ENCODE measurements at places on chromosomes 1 and 21.

DNA sequence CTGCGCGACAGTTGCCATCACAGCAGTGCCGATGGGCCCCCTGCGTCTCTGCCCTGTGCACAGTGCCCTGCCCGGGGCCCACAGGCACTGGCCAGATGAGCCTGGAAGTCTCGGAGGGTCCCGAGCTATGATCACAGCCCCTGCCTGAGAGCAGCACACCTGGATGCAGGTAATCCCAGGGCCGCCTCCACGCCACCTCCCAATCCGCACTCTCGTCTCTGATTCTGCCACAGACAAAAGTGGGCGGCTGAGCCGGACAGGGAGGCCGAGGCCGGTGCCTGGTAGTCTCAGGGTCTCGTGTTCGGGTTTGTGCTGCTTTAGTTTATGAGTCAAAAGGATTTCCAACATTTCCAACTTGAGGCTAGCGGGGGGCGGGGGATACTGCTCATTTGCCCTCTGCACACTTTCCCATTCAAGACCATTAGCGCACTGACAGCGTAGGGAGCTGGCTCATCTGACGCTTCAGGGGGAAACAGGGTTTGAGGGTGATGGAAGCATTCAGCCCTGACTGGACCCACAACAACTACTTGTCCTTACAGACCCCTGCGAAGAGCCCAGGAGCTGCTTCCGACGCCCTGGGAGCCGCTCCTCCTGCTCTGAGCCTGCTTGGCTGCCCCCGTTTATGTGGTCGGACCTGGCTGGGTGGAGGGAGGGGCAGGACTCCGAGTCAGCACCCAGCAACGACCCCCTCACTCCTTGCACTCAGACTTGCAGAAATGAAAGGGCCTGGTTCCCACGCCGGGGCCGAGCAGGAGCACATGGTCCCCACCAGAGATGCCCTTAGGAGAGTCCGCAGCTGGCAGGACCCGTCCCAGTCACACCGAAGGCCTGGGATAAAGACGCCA, 1.8 kb upstream of the TTC34 start:
- no peak for DNase-seq

GRCh38 chr1:93262645-93263044, 82.1 kb downstream of the CCDC18 start:
- no peak for DNase-seq

- peak; percentile 85 for DNase-seq
Measured at GRCh38 chr1:226444901-226445300, 37.0 kb upstream of the PARP1 start.

DNA sequence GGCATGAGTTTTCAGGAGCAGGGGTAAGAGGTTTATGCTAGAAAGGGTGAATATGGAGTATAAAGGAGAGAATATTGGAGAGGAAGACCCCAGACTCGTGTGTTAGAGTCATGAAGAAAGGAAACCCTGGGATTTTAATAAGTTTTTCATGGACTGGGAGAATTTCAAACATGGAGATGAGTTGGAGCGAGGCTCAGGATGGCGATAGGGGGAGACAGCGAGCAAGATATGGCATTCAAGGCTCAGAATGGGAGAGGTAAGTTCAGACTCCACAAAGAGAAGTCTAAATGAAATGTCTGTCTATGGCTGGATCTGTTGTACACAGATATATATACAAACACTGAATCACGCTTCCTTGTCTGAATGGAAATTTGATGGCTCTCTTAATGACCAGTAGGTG, 92.5 kb downstream of the LRRC40 start:
- DNase-seq, result no peak
